ENCODE measurements at places on chromosomes 2 and 18.

GRCh38 chr2:180130403-180130802 lies 123.3 kb upstream of the CWC22 start:
- no peak for DNase-seq

DNA sequence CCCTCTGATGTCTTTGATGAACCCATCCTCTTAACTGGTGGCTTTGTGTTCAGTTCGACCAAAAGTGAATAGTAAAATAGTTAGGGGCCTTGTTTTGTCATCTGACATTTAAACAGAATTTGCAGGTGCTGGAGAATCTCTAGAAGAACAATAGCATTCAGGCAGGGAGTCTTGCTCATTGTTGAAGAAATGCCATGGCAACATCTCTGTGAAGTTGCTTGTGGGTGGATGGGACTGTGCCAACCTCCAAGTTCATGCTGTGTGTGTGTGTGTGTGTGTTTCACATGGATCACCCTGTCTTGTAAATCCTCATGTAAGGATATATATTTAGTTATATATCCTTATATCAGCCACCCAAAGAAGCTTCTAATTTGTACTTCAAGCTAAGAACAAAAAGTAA lies 66.7 kb downstream of the SKA1 start:
- no peak for DNase-seq

DNA sequence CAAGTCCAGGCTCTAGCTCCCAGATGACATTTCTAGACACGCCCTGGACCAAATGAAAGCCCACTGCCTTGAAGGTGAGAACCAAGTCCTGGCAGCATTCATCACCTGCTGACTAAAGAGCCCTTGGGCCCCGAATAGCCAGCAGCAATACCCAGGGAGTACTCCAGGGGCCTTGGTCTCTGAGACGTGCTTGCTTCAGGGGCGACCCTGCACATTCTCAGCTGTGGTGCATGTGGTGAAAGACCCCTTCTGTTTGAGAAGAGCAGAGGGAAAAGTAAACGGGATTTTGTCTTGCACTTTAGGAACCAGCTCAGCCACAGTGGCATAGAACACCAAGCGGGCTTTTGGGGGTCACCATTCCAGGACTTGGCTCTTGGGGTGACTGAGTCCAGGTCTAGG lies 260.5 kb upstream of the MYT1L start:
- no peak for DNase-seq

DNA sequence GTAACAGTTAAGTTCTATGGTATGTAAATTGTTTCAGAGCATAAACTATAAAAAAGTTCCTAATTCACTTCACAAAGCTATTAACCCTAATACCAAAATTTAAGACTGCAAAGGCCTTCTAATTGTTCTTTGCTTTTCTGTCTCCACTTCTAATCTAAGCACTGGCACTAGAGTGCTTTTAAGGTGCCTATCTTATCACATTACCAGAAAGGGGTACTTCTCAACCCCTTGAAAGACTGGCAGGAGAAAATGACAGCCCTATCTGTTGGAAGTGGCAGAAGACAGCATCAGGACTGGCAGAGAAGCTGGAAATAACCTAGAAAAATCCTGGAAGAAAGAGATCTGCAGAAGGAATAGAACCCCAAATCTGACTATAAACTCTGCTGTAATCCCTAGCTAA lies 10.3 kb downstream of the CNRIP1 start:
- no peak for DNase-seq

- DNase-seq: no peak
Measured at GRCh38 chr2:12741380-12741779, 24.6 kb downstream of the TRIB2 start.

- no peak for DNase-seq
Measured at GRCh38 chr18:28789502-28789901, 612.6 kb upstream of the CDH2 start.

DNA sequence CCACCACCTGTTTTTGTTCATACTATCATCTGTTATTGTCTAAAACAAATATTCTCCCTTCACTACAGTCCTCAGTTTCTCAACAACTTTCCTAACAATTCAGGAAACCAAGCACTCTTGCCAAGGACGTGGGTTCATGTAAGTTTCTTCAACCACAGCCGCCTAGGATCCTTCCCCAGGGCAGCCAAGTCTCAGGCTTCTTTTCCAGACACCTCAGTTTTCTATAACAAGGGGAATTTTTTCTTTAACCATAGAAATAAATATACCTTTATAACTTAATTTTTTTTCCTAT lies 39.4 kb upstream of the AGPS start:
- no peak for DNase-seq

GRCh38 chr2:220165401-220165800 lies 538.0 kb downstream of the SLC4A3 start:
- peak; percentile 27 for DNase-seq

DNA sequence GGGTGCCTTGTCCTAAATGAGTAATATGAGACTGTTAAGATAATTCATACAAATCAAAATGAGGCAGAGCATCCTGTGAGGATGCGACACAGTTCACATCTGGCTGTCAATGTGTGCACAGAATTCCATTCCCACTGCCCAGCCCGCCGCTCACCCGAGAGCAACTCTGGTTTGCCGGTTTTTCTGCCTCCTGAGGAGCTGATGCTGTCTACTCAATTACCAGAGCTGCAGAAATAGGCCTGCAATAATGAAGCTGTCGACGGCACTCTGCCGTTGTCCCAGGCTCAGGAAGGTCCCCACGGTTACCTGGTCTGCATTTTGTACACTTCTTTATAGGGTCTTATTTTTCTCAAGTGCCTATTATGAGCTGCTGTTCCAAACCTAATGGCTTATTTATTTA lies 55.7 kb upstream of the LYPD1 start:
- no peak for DNase-seq

GRCh38 chr2:225559072-225559415 lies 159.5 kb downstream of the NYAP2 start:
- no peak for DNase-seq

GRCh38 chr2:231648579-231649174 lies 56.0 kb downstream of the TEX44 start:
- no peak for DNase-seq

- DNase-seq: no peak
Measured at GRCh38 chr2:8453904-8454302, 228.0 kb upstream of the ID2 start.

DNA sequence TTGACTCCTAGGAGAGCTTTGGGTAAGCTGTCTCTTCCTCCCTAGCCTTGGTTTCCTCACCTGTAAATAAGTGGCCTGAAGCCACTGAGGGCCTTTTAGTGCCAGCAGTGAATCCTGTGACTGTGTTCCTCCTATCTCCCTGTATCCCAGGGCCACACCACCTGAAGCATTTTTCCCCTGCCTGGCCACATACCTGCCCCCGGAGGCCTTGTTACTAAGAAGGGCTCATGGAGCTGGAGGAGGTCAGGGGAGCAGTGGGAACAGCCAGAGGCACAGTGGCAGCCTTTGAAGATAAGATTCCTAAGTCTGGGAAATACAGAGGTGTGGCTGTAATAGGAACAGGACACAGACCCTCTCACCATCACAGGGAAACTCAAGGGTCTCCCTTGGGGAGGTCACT lies 162.4 kb downstream of the SMAD7 start:
- no peak for DNase-seq

DNA sequence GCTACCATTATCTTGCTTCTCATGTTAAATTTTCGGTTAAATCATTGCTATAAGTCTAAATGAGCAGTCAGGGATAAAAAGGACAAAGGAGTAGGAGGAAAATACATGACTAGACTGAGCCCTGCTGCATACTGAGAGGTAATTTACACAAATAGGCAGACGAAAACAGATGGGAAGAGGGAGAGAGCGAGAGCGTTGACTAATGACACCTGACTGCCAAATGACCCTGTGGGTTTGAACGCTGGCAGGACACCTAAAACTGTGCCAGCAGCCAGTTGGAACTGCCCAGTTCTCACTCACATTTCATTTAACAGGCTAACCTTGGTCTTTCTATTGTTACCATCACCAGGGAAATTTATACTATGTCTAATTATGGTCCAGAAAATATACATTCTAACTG lies 978.2 kb downstream of the CPS1 start:
- DNase-seq: no peak

DNA sequence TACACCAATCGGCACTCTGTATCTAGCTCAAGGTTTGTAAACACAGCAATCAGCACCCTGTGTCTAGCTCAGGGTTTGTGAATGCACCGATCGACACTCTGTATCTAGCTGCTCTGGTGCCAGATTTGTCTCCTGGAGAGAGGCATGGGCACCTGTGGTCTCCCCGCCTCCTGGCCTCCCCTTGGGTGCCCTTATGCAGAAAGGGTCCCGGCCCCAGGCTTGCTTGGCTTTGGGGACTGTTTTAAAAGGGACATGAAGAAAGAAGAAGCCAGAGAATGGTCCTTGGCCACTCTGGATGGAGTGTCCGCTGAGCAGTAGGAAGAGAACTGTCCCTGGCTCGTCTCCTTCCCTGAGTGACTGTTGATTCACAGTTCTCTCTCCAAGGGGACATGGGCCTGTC lies 11.5 kb upstream of the ALPP start:
- DNase-seq: no peak

GRCh38 chr18:48951448-48952286 lies 902 bp upstream of the SMAD7 start:
- no peak for DNase-seq

- no peak for DNase-seq
Measured at GRCh38 chr2:70126413-70126812, 39.1 kb downstream of the PCBP1 start.

- DNase-seq: no peak
Measured at GRCh38 chr2:10614939-10615338, 74.8 kb downstream of the NOL10 start.

DNA sequence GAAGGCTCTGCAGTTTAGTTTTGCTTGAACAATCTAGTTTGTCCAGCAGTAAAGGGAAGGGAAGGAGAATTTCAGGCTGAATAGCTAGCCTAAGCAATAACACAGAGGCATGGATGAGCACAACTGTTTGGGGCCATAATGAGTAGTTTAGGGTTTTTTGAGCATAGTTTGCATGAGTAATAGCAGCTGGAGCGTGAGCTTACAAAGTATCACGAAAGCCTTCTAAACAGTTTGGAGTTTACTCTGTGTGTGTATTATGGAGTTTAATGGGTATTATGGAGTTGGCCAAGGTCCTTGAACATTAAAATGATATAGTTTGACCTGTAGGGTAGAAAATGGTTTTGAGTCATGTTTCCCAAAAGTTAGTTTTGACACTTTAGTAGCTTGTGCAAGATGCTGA lies 782.3 kb downstream of the ERBB4 start:
- DNase-seq: no peak

DNA sequence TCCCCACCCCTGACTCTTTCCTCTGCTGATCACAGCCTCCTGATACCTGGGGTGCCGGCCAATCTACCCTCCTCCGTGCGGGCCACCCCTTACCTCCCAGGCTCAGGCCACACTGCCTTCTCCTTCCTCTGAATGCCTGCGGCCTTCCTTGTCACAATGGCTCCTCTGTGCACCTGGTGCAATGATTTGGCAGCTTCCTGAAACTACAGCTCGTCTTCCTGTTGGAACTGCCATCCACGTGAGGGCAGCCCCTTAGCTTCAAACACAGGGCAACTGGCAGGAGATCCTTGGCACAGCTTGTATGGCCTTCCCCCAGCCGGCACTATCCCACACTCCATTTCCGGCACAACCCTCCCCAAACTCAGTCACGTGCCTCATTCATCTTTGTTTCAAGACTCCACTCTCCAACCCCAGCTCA lies 69.0 kb downstream of the STPG4 start:
- DNase-seq: no peak

DNA sequence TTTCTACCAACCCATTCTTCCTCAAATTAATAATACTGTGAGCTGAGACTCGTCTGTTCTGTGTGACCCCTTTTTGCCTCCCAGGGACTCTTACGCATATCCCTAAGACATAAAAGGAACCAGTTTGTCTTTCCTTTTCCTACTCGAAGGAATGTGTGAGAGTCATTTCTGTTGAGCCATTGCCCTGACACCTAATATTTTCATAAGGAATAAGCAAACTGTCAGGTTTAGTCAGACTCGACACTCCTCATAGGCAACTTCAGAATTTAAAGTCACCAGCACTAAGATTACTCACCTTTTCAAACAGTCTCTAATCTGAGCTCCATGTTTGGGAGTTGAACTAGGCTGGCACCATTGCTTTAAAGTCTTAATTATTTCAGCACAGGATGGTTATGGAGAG lies 305.5 kb downstream of the IKZF2 start:
- DNase-seq: no peak
